ENCODE measurements at places on chromosomes 12 and 14.

GRCh38 chr14:66088656-66089055, 397.5 kb upstream of the CCDC196 start:
- no peak for DNase-seq

DNA sequence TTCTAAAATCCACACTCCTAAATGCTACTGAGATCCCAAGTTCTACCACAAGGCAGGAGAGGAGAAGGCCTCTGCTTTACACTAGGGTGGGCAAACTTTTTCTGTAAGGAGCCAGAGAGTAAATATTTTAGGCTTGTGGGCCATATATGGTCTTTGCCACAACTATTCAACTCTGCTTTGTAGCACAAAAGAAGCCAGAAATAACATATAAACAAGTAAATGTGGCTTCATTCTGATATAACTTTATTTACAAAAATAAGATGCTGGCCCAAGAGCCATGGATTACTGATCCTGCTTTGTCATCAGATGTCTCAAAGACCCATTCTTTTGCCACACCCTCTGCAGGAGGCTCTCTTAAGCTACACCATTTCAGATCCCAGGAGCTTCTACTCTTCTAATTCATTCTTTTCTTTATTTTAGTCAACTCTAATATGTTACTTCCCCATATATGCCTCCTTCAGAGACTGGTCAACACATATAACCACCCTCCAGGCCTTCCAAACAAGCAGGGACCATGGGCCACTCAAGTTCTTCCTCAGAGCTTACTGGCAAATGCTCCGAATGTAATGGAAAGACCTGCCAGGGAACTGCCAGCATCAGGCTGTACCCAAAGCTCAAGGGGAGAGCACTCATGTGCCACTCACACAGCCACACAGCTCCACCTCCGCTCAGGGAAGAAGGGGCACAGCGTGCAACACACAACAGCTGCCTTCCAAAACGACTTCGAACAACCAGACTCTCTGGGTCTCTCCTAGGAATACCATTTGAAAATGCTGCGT, 15.6 kb downstream of the APPL2 start:
- no peak for DNase-seq

GRCh38 chr12:101459642-101460346, 15.3 kb upstream of the SPIC start:
- DNase-seq, result no peak

GRCh38 chr12:102874819-102875218, 42.2 kb downstream of the PAH start:
- DNase-seq, result no peak

DNA sequence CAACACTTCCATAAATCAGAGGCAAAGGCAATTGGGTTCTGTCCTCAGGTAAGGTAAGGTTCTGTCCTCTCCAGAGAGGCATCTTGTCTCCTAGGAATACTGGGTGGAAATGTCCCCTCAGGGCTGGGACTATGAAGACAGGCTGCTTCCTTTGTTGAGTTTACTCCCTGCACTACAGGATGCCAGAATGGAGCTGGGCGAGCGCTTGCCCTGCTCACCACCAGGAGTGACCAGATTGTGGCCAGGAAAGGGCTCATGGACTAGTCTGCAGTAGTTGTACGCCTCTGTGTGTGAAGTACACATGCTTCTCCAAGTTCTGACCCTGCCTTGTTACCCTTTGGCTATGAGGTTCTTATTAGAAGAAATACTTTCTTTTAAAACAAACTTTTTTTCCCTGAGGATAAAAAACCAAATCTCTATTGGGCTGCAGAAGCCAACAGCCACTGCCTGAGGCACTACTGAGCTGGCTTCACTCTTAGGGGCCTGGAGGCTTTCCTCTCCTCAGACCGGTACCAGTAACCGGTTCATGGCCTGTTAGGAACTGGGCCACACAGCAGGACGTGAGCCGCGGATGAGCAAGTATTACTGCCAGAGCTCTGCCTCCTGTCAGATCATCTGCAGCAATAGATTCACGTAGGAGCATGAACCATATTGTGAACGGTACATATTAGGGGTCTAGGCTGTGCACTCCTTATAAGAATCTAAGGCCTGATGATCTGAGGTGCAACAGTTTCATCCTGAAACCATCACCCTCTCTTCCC, 83.2 kb downstream of the DHRS2 start:
- no peak for DNase-seq

GRCh38 chr12:107581619-107582015, 104.0 kb upstream of the PWP1 start:
- no peak for DNase-seq

- no peak for DNase-seq
Observed at GRCh38 chr12:124308741-124309140, 13.8 kb downstream of the RFLNA start.

All from cortex of kidney (tissue), 1 donor.